Stimulated activated CD4-positive, alpha-beta T cell treated with anti-CD3 and anti-CD28 coated beads, Interleukin-1b, Interleukin-23, amount 100 ng/mL, for 48 hours (primary cell): ENCODE measurements at places on chromosomes 7 and 10.

DNA sequence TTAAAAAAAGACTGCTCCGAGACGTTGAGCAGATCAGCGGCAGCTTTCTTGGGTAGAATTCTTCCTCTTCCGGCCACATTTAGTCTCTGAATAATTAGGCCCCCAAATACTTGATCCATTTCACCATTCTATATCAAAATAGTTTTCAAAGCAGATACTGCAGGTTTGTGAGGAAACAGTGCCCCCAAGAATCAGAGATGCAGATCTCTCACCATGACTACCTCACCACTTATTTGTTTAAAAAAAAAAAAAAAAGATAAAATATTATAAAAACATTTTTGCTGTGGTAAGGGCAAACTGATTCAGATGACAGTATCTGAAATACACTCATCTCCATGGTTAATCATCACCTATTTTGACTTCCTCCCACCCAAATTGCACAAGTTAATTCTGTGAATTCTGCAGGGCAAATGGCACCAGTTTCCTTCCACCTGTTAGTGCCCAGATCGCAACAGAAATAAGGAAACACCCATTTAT, 210.4 kb downstream of the FAM107B start:
- no peak for DNase-seq

GRCh38 chr10:29807163-29807806, 172.5 kb upstream of the SVIL start:
- DNase-seq: no peak

DNA sequence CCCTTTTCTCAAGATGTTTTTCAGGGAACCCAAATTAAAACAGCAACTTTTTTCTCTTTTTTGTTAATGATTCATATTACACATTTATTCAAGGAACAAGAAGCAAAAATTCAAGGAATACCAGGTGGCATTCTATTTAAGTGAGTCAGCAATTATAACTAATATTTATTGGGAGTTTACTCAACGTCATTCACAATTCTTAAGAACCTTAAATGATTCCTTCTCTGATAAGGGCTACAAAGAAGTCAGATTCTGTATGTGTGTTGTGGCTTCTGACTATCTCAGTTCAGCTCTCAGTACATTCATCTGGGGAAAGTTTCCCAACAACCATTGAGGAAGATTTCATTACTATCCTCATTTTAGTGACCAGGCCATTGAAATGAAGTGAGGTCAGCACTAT, 470.7 kb upstream of the AKR1E2 start:
- no peak for DNase-seq

GRCh38 chr7:126839624-126840023, 413.1 kb downstream of the GRM8 start:
- no peak for DNase-seq

DNA sequence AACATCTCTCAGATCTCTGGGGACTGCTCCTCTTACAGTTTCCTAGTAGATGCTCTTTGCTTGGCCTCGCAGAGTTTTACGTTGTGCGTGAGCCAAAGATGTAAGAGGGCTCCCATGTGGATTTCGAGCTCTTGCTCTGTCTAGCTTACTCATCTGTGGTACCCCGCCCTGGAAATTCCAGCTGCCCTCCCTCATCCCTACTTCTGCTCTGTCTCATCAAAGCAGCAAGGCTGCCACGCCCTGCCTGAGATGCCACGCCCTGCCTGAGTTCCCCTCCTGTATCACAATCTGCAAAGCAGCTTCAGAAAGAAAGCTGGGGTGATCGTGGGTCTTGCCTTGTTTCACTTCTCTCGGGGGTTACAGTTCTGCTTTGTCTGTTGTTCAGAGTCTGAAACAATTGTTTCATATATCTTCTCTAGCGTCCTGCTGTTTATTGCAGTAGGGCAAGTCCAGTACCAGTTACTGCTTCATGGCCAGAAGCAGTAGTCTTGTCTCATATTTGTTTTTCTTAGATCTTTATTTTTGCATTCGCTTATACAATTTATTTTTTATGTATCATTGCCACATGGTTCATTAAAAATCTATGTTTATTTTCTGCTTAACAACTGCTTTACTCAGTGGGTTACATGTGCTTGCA, 36.1 kb upstream of the CCNY start:
- no peak for DNase-seq

DNA sequence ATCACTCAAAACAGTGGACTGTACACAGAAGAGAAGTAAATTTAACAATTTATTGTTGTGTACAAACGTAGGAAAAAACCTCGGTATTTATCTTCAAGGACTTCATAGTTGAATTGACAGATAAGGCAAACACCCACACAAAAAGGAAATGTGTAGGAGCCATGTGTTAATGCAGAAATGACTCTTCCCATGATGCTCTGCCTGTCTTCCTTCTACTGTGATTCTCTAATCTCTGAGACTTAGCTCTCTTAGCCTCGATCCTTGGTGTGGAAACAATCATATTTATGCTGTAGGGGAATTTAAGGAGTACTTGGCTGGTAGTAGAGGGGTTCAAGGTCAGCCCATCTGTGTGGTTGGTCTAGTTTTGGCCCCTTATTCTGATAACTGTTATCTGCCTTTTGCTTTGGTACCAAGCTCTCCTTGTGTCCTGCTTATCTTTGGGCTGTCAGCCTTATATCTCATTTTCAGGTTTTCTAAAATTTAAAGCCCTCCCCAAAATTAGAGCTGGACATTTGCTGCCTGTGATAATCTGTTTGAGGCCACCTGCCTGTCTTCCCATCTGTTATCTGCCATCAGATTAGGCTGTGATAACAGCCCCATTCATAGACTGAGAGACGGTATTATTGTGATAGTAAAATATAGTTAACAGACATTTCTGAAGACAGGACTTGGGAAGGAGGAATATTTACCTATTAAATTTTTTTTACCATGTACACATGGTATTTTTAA, 81.7 kb downstream of the GPR85 start:
- DNase-seq: no peak

DNA sequence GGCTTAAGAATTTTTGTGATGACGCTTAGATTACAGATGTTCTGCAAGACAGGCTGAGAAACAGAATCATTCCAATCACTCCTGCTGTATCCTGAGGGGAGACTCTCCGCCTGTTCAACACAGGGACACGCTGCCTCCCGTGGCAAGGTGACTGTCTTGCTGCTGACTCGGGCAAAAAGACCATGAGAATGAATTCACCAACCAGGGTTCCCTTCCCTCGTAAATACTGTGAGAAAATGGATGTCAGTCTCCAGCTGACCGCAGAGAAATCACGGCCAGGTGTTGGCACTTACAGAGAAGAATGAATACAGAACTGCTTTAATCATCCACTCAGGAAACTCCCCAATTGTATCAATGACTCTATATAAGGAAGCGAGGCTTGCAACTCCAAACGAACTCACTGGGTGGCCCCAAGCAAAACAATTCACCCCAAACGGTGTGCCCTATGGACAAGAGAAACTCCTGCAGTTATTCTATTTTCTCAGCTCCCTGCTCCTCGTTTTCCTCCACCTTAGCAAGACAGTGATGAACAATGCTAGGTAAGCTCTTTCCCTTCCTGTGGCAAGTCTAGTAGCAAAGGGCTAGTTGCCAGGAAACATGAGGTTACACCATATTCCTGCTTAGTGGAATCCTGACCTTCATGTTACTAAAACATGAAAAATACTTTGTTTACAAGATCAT, 22.8 kb downstream of the GNA12 start:
- DNase-seq: no peak

- no peak for DNase-seq
Observed at GRCh38 chr7:49166441-49166840, 242.1 kb downstream of the CDC14C start.

GRCh38 chr10:118167056-118167700, 120.4 kb upstream of the RAB11FIP2 start:
- no peak for DNase-seq

DNA sequence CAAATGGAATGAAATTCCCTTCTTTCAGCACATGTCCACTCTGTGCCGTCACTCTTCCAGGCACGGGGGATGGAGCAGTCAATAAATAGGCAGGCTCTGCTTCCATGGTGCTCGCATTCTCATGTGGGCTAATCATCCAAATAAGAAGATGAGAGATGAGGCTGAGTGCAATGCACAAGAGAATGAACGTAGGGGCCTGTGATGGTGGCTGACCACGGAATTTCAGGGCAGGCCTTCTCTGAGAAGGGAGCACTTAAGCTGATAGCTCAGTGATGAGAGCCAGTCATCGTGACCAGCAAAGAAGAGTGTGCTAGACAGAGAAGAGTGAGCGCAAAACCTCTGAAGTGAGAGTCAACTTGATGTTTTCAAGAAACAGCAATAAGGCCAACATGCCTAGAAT, 47.9 kb downstream of the TAF3 start:
- DNase-seq: no peak

GRCh38 chr10:103367379-103367781, 396 bp upstream of the TAF5 start:
- no peak for DNase-seq

- no peak for DNase-seq
Observed at GRCh38 chr10:107126512-107127065, 37.9 kb downstream of the SORCS1 start.

- no peak for DNase-seq
Observed at GRCh38 chr7:22174574-22174953, 182.4 kb downstream of the RAPGEF5 start.

DNA sequence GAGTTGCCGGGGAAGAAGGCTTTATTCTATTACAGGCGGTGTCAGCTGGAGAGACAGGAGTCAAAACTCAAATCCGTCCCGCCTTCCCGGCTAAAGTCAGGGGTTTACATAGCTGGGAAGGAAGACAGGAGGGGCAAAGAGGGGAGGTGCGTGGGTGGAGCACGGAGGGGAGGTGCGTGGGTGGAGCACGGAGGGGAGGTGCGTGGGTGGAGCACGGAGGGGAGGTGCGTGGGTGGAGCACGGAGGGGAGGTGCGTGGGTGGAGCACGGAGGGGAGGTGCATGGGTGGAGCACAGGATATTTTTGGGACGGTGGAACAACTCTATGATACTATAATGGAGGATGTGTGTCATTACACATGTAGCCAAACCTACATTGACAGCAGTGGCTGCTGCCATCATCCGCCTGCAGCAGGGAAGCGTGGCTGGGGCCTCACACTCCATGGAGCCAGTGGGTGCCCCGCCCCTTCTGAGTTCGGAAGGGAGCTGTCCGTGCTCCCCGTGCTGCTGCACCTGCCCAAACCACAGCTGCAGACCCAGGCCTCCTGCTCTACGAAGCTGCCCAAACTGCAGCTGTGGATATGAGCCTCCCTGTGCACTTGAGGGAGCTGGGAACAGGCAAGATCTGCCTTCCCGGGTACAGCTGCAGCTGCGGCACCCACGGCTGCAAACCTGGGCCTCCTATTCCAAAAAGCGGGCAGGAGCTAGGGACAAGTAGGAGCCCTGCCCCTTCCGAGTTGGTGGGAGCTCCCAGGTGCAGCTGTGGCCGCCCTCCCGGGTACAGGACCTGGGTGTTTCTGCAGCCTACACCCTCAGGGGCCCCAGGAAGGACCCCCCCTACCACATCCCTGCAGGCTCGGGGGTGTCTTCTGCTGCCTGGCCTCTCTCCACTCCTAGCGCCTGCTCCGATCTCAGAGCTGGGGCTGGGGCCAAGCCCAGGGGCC, 119.4 kb downstream of the DYNC2I1 start:
- peak; percentile 62 for DNase-seq

DNA sequence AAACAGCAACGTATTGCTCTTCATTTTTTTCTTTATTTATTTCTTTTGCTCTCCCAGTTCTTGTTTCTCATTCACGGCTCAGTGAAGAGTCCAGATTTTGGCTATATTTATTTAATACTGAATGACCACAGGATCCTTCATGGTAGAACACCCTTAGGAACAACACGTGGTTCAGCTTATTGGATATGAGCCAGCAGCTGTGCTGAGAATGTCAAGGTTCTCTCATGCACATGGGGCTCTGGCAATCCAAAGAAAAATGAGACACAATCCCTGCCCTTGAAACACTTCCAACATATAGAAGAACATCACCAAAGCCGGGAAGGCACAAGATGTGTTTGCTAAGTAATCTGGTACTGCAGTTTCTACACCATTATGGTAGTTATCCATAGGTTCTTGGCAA, 852.9 kb downstream of the SORCS1 start:
- DNase-seq: no peak

DNA sequence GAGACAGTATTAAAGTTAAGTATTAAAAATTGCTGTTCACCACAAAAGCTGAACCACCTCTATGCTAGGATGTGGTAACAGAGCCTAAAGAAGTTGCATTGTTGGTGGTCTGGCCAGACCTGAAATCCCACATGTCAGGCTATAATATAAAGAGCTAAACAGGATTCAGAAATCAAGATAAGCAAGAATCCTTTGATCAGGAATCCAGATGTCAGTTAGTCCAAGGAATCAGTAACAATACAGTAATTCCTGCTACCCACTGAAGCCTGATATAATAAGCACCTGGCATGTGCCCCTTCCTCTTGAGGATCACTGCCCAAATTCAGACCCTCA, 48.9 kb downstream of the ZNF277 start:
- DNase-seq: no peak

- DNase-seq: no peak
Observed at GRCh38 chr10:32139223-32140073, 83.2 kb upstream of the KIF5B start.

GRCh38 chr7:104093127-104093526, 103.7 kb upstream of the RELN start:
- no peak for DNase-seq

GRCh38 chr7:149860821-149861727, 12.7 kb upstream of the ATP6V0E2 start:
- DNase-seq: peak; percentile 29

DNA sequence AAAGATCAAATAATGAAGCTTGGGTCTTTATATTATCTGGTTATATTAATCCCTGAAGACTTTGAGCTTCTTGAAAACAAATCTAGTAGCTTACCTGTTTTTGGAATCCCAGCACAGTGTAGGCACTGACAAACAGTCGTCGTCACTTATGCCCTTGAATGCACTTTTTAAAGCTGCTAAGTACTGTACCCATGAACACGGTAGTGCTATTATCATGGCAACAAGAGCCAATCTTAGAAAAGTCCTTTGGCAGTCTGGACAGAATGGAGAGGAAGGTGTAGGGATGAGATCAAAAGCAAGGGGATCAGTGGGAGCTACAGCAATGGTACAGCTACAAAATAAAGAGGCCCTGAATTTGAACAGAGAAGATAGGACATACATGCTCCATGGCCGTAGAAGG, 9.4 kb downstream of the SLC25A13 start:
- no peak for DNase-seq

DNA sequence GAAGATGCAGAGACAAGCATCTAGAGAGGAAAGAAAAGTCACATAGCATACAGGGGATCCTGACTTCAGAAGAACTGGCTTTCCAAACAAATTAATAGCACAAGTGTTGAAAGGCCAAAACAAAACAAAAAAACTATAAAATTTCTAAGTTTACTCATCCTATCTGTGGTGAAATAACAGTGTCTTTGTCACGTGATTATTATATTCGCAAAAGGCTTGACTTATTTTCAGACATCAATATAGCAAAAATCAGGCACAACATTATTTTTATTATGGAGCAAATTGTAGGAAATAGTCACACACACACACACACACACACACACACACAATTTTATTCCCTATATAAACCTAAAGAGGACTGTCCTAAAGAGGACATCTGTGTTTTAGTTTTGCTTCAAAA, 272.3 kb downstream of the CNTNAP2 start:
- no peak for DNase-seq

- no peak for DNase-seq
Observed at GRCh38 chr10:89580243-89580642, 44.8 kb upstream of the SLC16A12 start.
